ENCODE measurements at places on chromosomes 6 and 20.

GRCh38 chr6:52124126-52125121 is 37.0 kb upstream of the PKHD1 start:
- peak; percentile 35 for DNase-seq

DNA sequence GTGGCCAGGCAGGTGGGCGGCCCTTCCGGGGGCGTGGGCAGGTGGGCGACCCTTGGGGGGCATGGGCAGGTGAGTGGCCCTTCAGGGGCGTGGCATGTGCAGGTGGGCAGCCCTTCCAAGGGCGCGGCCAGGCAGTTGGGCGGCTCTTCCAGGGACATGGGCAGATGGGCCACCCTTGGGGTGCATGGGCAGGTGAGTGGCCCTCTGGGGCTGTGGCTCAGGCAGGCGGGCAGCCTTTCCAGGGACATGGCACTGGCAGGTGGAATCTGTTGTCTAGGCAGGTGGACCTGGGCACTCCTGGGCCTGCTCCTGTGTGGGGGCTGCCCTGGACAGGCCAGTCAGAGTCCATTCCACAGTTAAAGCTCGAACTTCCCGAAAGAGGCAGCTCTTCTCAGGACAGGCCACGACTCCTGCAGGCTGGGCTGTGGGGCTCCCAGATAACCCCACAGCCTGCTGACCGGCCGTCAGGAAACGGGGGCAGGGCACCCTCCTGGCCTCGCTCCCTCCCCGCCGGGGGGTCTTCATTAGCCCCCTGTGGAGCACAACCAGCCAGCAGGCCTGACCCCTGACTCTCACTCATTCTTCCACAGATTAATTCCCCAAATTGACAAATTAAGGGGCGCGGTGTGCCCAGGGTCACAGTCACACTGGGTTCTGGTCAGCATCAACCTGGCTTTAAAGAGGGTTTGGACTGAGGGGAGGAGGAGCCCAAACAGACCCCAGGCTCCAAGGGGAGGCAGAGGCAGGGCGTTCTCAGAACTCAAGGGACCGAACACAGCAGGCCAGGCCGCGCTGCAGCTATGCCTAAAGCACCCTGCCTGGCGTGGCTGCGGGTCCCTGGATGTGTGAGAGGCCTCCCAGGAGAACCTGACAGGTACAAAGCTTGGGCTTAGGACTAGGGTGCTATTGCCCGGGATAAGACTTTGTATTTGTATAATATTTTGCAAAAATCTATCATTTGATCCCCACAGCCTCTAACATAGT is 130.0 kb downstream of the DLL1 start:
- DNase-seq = no peak

DNA sequence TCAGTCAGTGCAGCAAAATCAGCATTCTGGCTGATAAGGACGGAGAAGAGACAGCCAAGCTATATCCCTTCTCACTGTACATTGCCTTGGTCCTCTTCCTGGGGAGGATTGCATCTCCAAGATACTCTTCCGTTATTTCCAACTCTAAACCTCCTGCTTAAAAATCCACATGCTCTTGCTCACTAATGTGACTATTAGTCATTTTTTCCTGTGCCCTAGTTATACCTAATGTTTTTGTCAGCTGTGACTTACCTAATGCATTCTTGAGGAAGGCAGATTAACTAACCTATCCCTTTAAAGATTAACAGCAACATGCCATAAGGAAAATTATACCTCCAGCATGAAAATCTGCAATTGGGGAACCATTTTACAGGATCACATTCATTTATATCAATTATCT is 317.6 kb downstream of the BTBD9 start:
- no peak for DNase-seq

DNA sequence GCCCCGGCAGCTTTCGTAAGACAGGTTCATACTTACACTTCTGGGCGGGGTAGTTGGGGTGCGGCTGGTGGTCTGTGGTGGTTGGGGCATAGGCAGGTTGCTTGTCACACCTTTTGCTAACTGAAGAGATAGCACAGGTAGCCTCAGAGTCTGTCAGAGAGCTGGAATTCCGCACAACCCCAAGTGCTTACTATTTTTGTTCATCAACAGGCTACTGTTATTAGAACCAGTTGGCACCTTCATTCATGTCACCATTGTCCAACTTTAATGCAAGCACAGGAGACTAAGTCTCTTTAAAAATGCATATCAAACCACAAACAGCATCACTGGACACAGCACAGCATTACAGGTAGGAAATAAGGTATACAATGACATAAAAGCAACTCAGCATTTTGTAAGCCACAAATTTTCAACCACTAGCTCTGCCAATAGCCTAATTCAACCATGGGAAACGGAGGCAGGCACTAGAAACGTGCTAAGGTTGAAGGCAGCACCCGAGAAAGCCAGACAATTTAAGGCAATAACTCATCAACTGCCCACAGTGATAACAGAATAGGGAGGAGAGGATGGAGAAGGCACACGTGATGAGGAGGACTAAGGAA is 143.8 kb downstream of the ZMYND8 start:
- DNase-seq = no peak

- no peak for DNase-seq
These were observed 11.5 kb downstream of the BANF2 start for GRCh38 chr20:17711267-17711627.

- DNase-seq = no peak
These were observed 388.2 kb downstream of the CDH4 start for GRCh38 chr20:61640131-61640870.

DNA sequence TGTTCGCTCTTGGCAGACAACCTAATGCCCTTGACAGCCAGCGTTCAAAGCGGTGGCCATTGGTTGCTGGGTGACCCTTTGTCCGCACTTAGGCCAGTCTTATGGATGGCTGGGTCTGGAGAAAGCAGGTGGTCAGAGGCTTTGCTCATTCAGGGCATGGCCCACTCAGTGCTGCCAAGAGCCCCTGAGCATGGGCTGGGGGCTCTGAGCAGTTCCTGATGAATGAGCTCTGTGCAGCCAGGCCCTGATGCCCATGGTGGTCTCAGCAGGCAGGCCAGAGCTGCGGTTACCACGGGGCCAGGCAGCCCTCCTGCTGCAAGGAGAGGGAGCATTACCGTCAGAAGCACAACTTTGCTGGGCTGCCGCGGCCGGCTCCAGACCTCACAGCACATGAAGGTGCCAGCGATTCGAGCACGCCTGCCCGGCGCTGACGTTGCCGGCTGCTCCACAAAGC is 36.3 kb downstream of the CDH4 start:
- DNase-seq = no peak

DNA sequence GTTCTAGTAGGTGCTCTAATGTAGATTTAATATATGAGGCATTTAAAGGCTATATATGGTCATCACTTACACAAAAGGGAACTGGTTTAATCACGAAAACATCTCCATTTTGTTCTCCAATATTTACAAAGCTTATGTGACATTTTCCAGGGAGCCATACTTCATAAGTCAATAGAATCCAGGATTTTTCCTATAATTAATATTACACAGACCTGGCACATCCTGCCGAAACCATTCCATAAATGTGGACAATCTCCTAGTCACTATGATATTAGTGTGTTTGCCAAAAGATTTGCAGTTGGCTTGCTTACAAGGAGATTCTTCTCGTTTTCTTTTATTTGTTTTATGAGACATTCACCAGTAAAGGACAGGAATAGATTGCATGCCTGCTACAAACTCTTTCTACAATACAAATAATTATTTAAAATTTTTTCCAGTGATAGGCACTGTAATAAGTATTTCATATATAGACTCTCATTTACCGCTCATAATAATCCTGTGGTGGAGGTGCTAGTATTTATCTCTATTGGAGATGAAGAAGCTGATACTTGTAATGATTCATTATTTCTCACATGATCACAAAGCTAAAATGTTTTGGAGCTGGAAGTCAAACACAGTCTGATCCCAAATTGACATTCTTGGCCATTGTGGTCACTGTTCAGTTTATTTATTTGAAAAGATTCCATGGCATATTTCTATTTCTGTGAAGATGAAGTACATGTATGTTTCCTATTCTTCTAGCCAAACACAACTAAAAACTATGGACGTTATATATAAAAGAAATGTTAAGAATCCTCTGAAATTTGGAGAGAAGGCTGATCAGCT is 597.0 kb downstream of the HTR1B start:
- no peak for DNase-seq

GRCh38 chr6:91669154-91669870 is 1082.4 kb upstream of the MAP3K7 start:
- DNase-seq = no peak

DNA sequence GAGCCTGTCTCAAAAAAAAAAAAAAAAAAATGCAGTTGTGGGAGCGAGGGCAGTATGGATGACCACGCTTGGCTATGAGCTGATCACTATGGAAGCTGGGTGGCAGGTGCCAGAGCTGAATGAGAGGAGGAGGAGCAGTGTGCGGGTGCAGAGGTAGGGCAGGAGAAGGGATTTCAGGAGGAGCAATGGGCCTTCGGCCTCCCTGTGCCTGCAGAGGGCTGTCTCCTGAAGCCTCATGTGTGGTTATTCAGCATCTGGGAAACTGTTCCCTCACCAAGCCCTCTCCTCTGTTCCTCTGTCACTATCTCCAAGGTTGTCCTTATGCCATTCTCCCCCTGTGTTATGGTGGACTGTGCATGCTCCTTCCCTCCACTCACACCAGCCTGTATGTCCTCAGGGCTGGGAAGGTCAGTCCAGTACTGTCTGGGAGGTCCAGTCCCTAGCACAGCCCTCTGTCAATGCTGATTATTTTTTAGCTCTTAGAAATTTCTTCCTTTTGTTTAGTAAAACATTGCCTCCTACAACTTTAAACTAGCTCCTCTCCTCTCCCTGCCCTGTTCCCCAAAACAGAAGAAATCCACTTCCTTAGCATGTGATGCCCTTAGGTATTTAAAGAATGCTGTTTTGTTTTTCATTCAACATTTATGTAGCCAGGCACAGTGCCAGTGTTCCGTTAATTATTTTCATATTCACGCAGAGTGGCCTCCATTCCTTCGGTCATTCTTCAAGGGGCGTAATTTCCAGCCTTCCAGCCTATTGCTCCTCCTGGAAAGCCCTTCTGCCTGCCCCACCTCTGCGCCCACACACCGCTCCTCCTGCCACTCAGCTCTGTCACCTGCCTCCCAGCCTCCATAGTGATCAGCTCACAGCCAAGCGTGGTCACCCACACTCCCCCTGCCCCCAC is 48.9 kb downstream of the CNBD2 start:
- no peak for DNase-seq

GRCh38 chr20:16576219-16576618 is 3.0 kb upstream of the KIF16B start:
- DNase-seq = no peak

GRCh38 chr6:3244003-3244831 is 14.5 kb upstream of the PSMG4 start:
- DNase-seq = no peak

DNA sequence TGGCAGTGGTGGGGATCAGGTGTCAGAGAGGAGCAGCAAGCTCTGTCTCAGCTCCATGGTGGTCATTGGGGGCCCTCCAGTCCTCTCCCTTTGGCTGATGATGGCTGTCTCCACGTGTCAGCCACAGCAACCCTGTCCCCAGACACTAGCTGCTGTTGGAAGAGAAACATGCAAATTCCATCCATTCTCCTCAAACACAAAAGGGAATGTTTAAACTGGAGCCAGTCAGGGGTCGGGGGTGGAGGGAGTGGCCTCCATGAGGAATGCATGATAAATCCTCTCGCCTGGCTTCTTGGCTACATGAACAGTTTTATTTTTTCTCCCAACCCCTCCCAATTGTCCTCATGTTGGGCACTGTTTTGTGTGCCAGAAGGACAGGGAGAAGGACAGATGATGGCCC is 86.4 kb downstream of the EDN3 start:
- no peak for DNase-seq

DNA sequence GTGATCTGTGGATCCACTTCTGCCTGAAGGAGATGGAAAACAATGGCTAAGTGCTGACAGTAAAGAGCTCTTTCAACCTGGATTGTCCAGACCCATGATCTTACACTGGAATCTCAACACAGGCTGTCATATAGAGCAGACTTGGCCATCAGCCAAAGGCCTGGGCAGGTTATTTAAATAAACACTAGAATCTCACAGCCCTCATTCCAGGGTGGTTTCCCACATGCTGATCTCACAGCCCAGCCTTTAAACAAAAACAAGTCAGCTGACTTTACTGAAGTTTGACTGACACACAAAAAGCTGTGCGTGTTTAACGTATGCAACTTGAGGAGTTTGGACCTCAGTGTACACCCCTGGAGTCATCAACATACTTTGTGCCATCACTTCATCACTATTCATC is 28.4 kb downstream of the SYNDIG1 start:
- peak; percentile 76 for DNase-seq

GRCh38 chr6:124999105-124999764 is 37.0 kb downstream of the RNF217 start:
- no peak for DNase-seq

GRCh38 chr6:54094293-54094692 is 16.9 kb upstream of the MLIP start:
- no peak for DNase-seq

DNA sequence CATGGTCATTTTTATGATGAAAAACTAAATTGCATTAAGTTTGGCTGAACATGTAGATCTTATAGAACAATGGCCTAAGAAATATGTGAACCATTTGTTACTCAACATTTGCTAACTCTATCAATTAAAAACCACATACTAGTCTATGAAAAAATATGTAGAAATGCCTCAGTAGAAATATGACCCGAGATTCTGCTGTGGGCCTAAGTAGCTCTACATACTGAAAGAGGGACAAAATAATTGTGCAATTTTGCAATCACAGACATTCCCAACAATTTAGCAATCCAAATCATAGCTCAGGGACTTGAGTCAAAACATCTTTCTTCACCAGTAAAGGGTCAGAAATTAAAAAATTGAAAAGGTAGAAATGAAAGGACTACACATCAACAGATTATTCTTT is 619.0 kb downstream of the FRK start:
- DNase-seq = no peak

DNA sequence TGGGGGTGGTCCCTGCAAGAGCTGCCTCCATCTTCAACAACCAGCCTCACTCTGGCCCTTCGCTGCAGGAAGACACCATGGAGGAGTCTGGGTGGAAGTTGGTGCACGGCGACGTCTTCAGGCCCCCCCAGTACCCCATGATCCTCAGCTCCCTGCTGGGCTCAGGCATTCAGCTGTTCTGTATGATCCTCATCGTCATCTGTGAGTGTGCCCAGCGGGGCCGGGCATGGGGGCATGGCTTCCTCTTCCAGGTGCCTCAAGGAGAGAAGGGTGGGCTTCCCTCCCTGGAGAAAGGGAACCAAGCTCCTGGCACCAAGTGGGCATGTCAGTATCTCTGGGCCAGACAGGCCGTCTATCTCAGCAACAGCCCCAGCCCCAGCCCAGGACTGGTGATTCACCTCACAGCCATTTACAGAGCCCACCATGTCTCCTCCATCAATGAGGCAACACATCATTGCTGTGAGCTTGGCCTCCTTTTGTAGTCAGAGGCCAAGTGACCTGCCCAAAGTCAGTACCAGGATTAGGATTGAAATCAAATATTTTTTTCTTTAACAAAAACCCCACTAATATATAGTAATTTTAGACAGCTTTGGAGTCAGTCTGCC is 40.2 kb downstream of the TM9SF4 start:
- DNase-seq = no peak

DNA sequence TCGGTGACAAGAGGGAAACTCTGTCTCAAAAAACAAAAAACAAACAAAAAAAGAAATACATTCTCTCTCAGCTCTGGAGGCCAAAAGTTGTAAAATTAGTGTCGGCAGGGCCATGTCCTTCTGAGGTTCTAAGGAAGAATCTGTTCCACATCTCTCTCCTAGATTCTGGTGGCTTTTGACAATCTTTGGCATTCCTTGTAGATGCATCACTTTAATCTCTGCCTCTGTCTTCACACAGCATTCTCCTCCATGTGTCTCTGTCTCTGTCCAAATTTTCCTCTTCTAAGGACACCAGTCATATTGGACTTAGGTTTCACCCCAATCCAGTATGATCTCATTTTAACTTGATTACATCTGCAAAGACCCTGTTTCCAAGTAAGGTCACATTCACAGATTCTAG is 9.1 kb downstream of the PPP2R5D start:
- DNase-seq = no peak
